Neural progenitor cell (in vitro differentiated cells): ENCODE measurements at places on chromosomes 7 and 10. TPM values are rescaled to one million over a fixed set of nuclear protein-coding genes. Genes with fewer than 3 reads are reported as not detected.

Gene PROSER2
- total RNA-seq = 2.0 and 2.3 TPM in 2 replicates

Gene TMEM236
- total RNA-seq = 0.06 TPM in 1 of 2 replicates, not detected in the other

DNA sequence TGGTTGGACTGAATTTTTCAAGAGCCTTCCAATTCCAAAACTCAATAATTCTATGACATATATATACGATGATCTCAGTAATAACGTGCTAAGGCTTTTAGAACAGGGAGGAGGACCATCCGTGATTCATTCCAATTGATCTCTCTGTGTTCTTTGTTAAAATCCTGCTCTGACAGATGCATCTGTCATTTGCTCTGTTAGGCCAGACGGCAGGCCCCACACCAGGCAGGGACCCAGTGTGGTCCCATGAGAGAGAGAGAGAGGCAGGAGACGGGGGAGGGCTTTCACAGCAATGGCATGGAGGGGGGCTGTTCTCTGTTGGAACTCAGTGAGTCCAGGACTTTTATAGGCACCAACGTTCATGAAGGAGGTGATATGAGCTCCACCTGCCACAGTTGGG lies 160.0 kb upstream of the INSYN2A start:
- no peak for DNase-seq

DNA sequence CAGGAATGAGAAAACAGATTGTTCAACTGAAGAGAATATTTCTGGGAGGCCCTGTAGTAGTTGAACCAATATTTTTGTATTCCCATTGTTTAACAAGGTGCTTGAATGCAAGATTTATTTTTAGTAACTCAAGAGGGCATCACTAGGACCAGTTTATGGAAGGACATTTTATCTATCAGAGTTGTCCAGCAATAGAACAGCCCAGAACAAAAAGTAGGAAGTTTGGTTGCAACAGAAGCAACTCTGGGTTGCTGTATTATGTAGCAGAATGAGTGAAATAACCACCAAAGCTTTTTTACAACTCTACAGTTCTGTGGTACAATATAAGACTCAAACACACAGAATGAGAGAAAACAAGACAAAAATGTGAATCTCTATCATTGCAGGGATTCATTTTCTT lies 34.7 kb downstream of the CPED1 start:
- no peak for DNase-seq

GRCh38 chr7:1301054-1301881 lies 68.6 kb downstream of the UNCX start:
- DNase-seq = no peak

DNA sequence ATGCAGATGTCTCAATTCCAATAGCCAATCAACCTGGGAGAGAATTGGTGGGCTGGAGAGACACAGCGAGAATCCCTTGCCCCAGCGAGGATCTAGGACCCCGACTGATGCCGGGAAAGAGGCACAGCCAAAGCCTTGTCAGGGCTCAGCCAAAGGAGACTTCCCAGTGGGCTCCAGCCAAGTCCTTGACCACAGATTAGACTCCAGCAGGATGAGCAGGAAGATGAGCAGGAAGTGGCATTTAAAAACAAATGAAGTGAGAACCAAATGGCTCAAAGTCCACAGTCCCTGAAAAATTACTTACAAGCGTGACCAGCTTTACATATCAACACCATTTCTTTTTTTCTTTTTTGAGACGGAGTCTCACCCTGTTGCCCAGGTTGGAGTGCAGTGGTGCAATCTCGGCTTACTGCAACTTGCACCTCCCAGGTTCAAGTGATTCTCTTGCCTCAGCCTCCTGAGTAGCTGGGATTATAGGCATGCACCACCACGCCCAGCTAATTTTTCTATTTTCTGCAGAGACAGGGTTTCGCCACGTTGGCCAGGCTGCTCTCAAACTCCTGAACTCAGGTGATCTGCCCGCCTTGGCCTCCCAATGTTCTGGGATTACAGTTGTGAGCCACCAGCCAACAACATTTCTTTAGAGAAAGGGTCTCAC lies 40.2 kb downstream of the CTBP2 start:
- DNase-seq = no peak

GRCh38 chr7:122261016-122261415 lies 43.5 kb downstream of the FEZF1 start:
- no peak for DNase-seq
